ENCODE measurements at places on chromosomes 12 and 14. TPM values are rescaled to one million over a fixed set of nuclear protein-coding genes. Genes with fewer than 3 reads are reported as not detected.

The CELA1 gene
- not detected for total RNA-seq

The ADAM20 gene
- total RNA-seq: 1.1 TPM

The HOXC9 gene
- total RNA-seq: 1.1 TPM

The RD3L gene
- not detected for total RNA-seq

The PAH gene
- total RNA-seq: not detected

The LPAR5 gene
- 1.3 TPM for total RNA-seq

The CLEC2B gene
- not detected for total RNA-seq

The GARIN6 gene
- not detected for total RNA-seq

The DPY19L2 gene
- total RNA-seq: 19.0 TPM

DNA sequence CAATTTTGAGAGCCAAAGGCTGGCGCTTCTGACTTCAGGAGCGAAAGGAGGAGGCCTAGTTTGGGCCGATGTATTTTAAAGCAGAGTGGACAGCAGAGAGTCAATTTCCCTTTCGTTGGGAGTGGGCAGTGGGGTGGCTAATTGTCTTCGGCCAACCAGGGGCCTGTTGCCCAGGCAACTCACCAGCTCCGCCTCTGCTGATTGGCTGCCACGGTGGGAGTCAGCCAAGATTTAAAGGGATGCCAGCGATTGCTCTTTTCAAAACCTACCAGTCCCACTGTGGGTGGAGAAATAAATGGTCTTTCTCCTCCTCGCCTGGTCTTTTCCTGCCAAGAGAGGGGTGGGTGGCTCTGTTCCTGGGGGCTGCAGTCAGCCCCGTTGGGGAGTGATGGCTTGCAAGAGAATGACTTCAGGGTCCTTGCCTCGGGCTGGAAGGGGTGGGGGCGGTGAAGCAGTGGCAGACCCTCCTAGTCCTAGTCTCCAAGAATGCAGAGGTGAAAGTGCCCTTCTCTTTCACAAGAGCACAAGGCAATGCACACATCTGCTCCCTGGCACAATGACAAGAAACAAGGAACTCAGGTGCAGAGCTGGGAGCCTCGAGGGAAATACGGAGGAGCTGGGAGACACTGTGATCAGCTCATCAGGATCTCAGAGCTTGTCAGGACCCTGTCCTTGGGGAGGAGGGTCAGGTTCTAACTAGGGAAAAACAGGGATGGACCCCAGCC is 37.7 kb downstream of the RASAL1 start:
- DNase-seq: no peak

DNA sequence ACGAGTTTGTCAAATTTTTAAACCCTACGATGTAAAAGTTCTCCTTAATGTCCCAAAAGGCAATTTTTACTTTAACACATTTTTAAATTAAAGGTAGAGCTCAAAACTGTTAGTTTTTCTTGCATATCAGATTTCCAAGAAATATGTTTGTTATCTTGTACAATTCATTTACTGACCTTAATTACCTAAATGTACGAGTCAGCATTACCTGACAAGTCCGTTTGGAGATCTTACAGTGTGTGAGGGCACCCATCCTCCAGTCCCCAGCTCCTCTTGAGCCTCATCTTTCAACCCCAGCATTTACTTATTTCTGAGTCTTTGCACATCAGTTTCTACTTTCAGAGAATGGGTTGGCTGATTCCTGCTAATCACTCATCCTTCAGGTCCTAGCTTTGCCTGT is 23.7 kb downstream of the PPM1H start:
- DNase-seq: no peak

GRCh38 chr12:111428728-111429175 is 23.0 kb downstream of the SH2B3 start:
- no peak for DNase-seq

GRCh38 chr12:81683881-81684280 is 75.3 kb downstream of the PPFIA2 start:
- no peak for DNase-seq

DNA sequence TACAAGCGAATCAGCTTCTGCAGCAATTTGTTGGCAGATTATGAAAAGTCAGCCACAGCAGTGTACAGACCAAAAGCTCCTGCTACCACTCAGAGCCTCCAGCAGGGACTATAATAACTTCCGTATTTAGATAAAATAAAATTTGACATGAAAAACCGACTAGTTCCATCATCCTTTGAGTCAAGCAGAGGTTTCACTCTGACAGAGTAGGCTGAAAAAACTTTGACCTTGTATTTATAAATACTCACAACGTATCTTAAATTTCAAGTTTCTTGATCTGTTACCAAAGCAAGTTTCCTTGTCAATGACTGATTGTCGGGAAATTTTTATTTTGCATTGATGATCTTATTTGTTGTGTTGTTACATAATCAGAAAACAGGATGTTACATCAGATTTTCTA is 283.4 kb downstream of the DAD1 start:
- no peak for DNase-seq

- DNase-seq: no peak
These were observed 21.1 kb downstream of the PLEKHG3 start for GRCh38 chr14:64725261-64725815.

DNA sequence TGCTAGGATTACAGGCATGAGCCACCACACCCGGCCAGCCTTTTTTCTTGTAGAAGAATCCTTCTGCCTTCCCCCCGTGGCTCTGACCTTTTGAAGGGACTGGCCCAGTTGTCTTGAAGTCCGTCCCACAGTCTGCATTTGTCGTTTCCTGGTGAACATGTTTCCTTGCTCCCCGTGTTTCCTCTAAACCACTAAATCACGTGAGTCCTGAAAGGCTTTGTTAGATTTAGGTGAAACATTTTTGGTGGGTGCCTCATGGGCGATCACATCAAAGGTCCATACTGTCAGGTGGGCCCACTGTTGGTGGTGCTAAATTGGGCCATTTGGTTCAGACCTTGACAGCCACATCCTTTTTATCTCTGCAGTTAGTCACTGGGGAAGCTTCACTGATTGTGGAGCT is 26.3 kb downstream of the MLXIP start:
- DNase-seq: no peak

DNA sequence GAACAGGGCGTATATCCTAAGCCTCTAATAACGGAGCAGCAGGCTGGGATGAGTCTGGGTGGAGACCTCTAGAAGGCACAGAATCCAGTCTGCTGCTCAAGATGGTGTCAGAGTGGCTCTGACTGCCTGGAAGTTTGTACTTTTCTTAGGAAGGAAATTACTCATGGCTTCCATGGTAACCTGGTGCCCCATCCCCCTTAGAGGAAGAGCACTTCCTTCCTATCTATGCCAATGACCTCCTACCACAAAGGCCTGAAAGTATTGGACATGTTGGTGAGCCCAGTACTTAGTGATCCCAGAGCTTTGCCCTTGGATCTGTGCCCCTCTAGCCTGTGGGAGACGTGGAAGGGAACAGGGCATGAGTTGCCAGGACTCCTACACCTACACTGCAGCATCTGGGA is 1.5 kb downstream of the BATF start:
- DNase-seq: no peak

GRCh38 chr12:105401198-105401597 is 70.7 kb downstream of the C12orf75 start:
- no peak for DNase-seq

- no peak for DNase-seq
These were observed 239.8 kb upstream of the EGLN3 start for GRCh38 chr14:34190717-34191116.

- no peak for DNase-seq
These were observed 343.0 kb downstream of the BMP4 start for GRCh38 chr14:53613404-53614253.

- DNase-seq: no peak
These were observed 111.5 kb downstream of the PAX9 start for GRCh38 chr14:36773136-36773540.

DNA sequence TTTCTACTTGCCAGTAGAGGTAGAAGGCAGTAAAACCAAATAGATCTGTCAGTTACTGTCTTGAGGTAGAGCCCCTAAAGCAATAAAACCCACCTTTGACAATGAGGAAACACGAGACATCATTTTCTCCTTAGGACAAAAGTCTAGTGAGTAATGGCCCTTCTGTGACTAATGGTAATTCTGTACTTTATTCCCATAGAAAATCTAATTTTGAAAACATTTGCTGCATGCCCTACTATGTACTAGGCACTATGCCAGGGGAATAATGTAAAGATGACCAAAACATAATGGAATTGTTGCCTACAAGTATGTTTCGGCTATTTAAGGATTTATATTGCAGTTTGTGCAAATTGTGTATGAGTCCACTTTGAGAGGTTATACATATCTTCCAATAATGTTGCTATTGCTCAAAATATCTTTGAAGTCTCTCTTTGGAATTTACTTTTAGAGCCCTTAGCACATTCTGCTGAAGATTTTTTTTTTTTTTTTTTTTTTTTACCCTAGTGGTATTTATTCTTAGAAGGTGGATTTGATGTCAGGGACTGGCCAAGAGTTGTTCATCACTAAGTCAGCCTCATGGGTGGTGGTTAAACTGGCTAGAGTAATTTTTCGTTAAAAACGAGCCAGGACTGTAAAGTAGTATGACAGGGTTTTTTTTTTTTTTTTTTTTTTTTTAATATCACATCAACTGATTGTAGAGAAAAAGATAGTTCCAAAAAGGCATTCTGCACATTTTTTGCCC is 109.7 kb downstream of the CRADD start:
- DNase-seq: no peak

DNA sequence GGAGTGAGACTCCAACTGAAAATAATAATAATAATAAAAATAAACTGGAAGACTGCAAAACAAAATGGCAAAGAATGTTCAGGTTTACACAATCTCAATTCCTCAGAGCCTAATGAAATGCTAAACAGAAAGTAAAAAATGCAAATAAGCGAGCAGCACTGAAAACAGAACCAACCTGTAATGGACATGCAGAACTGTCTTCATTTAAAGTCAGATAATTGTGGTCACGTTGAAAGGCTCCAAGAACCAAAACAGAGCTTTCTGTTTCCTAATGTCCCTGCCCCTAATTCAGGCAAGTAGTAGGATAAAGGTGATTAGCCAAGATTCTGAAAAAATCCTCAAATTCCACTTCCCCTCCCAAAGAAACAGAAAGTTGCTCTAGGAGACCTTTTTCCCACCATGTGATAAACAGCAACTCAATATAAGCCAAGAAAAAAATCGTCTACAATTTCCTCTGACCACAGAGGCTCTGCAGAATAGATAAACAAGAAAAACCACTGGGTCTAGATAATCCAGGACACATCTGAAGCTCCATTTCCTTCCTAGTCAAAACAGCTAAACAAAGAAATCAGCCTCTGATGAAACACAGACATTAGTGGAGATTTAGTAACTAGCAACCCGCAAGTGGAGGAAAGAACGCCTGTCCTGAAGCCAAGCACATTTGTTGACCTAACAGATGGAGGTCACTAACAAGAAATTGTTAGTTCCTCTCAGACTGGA is 3.0 kb downstream of the MIS18BP1 start:
- no peak for DNase-seq

- DNase-seq: no peak
These were observed 302.0 kb upstream of the SYT1 start for GRCh38 chr12:78562368-78563205.

GRCh38 chr12:126243814-126244440 is 1178.7 kb downstream of the AACS start:
- DNase-seq: no peak

- DNase-seq: no peak
These were observed 96.3 kb downstream of the CACNA1C start for GRCh38 chr12:2149091-2149490.

GRCh38 chr12:114684098-114684869 is at the start of gene TBX3:
Gene TBX3 (minus strand): TSS chr12:114684175. CDS start chr12:114683200, 975 bp downstream.
- DNase-seq: peak; percentile 94

GRCh38 chr12:57522011-57522886 is at the start of gene MBD6:
Gene MBD6 (plus strand): TSS chr12:57522824. CDS start chr12:57524304, 1,480 bp downstream.
- DNase-seq: peak; percentile 94

- DNase-seq: no peak
These were observed 5.4 kb downstream of the DLK1 start for GRCh38 chr14:100731846-100732765.

DNA sequence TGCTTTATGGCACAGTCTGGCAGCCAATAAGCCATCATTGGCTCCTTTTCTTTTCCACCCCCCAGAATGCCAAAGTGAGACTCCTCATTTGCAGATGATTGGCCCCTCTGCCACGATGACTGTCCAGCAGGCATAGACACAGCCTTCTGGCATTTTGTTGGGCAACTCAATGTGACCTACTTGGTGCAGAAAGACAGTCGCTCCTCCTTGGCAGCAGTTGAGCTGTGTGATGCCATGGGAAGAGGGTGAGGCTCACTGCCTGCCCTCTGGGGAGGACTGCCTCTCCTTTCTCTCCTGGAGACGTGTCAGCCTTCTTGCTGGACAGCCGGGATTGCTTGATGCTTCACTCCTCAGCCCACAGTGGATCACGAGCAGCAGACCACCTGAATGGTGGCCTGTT is 264.9 kb downstream of the C12orf75 start:
- no peak for DNase-seq

- DNase-seq: no peak
These were observed 14.0 kb downstream of the SAMD4A start for GRCh38 chr14:54580933-54581332.

DNA sequence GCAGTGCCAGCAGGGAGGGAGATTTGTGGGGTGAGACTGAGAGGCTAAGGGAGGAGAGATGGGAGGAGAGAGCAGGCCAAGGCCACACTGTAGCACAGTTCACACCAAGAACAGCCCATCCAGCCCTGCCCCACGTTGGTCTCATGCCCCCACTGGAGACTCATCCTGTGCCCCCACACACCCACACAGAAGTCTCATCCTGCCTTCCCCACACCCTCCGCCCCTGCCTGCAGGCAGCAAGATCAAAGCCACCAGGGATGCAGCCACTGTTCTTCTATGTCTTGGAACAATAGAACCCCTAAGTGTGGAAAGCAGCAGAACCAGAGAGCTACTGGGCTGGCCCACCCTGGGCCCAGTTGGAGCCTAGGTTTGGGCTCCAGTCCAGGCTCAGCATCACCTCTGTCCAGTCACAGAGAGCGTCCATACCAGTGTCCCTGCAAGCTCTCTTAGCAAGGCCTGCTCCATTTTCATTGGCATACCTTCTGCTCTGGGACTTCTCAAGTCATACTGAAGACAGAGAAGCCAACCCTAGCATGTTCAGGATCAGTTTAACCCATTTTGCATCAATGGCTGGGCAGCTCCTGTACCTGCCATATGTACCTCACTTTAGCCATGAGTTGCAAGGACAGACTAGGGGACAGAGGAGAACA is 31.7 kb upstream of the HDAC7 start:
- DNase-seq: no peak

- DNase-seq: no peak
These were observed 1098.0 kb downstream of the BCL11B start for GRCh38 chr14:98174041-98174440.

DNA sequence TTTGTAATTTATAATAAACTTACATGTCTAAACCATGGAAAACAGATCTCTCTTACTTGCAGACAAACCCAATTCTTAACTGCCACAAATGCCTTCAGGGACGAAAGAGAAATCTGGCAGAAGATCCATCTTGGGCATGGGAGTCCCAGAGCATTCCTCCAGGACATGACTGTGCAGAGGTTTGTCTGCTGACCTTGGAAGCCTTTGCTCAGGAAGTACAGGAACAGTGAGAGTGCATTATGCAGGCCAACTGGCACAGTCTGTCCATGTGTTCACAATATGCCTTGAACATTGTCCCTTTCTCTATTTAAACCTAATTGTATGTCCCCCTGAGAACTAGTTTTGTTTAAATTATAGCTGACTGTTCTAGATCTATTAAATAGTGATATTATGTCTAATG is 467.1 kb downstream of the ATP23 start:
- DNase-seq: no peak

- DNase-seq: no peak
These were observed 6.9 kb downstream of the CABP1 start for GRCh38 chr12:120647375-120647755.

GRCh38 chr14:53380867-53381225 is 227.7 kb upstream of the DDHD1 start:
- no peak for DNase-seq

- DNase-seq: peak; percentile 83
These were observed 3.6 kb downstream of the TNFAIP2 start for GRCh38 chr14:103126873-103127304.
